Mesenteric fat pad (tissue), 1 donor: ENCODE measurements at places on chromosomes 7 and 10. TPM values are rescaled to one million over a fixed set of nuclear protein-coding genes. Genes with fewer than 3 reads are reported as not detected.

DNA sequence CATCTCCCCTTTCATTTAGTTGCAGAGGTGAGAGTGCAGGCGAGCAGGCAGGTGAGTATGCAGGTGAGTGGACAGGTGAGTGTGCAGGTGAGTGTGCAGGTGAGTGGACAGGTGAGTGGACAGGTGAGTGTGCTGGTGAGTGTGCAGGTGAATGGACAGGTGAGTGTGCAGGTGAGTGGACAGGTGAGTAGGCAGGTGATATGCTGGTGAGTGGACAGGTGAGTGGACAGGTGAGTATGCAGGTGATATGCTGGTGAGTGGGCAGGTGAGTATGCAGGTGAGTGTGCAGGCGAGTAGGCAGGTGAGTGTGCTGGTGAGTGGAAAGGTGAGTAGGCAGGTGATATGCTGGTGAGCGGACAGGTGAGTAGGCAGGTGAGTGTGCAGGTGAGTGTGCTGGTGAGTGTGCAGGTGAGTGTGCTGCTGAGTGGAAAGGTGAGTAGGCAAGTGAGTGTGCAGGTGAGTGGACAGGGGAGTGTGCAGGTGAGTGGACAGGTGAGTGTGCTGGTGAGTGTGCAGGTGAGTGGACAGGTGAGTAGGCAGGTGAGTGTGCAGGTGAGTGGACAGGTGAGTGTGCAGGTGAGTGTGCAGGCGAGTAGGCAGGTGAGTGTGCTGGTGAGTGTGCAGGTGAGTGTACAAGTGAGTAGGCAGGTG lies 165.6 kb downstream of the ADARB2 start:
- peak; percentile 37 for DNase-seq

GRCh38 chr10:130777507-130778165 lies 533.9 kb downstream of the TCERG1L start:
- DNase-seq = peak; percentile 55

DNA sequence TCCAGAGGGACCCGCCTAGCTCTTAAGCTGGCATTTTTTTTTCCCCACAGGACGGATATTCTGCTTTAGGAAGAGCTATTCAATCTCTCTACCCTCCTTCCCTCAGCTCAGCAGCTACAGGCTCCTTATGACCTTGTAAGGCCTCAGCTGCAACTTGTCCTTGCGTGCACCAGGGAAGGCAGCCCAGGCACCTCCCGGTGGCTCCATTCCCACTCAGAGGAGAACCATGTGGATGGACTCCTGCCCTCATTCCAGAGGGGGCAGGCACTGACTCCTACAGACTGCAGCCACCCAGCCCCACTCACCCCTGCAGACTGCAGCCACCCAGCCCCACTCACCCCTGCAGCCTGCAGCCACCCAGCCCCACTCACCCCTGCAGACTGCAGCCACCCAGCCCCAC lies 73.7 kb downstream of the ITIH5 start:
- peak; percentile 62 for DNase-seq

DNA sequence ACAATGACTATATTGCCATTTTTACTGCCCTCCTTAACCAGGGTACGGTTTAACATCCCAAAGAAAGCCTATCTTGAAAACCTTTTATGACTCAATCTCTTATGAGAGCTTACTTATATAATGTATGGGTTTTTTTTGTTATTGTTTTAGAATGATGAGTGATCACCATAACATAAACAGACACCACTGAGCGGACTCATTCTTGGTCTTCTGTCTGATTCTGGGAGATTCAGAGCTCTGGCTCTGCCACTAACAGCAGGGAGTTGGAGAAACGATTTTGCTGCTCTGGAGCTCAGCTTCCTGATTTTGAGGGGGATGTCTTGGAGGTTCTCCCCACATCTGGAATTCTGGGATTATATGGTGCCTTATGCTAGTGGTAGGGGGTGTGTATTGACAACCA lies 244.1 kb downstream of the FRMD4A start:
- no peak for DNase-seq

DNA sequence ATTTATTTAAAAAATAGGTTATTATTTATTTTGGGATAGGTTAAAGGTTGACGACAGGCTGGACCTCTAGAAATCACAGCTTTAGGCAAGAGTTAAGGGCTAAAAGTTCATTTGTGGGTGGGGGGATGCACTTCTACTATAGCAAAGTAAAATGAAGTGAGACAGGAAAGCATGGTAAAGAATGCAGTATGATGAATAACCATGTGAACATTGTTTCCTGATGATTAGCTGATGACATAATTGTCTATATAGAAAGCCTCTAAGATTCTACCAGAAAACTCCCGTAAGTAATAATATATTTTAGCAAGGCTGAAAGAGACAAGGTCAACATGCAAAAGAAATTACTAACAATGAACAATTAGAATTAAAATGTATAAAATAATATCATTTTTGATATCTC lies 25.7 kb upstream of the PRSS37 start:
- DNase-seq = no peak

GRCh38 chr10:31961277-31962074 lies 32.8 kb upstream of the ARHGAP12 start:
- DNase-seq = no peak

DNA sequence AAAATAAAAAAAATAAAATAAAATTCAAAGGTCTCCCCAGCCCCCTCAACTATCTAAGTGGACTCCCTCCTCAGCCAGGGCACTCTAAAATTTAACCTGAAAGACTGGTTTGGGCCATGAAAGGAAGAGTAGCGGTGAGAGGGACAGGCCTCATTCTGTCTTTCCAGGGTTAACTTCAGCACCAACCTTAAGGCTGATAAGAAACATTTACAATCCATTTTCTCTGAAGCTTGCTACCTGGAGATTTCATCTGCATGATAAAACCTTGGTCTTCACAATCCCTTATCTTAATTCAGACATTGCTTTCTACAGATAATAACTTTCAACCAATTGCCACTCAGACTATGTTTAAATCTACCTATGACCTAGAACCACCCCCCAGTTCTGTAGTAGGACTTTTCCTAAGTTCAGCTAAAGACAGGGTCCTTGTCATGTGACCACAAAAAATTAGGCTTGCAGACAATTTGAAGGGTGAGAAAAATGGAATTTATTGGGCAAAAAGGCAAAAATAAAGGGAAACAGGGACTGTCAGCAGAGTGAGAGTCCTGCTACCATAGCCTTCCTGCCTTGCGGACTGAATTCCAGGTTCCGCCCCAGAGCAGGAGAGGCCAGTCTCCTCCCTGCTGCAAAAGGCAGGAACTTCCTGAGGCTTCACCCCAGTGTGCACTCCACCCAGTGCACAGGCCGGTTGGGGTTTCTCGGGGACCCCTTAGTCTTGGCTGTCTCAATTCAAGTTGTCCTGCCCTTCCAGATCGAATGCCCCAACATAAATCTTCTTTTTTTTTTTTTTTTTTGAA lies 26.0 kb downstream of the AGK start:
- DNase-seq = no peak

Gene KIFBP
- total RNA-seq = 34.7 TPM

Gene DGKB
- total RNA-seq = 0.35 TPM
